Bronchial smooth muscle cell (primary cell): ENCODE measurements at places on chromosomes 2 and 18. TPM values are rescaled to one million over a fixed set of nuclear protein-coding genes. Genes with fewer than 3 reads are reported as not detected.

CXCR4 gene
- total RNA-seq = under 0.01 and 0.09 TPM in 2 replicates

GREB1 gene
- total RNA-seq = 0.47 and 0.60 TPM in 2 replicates

AOX1 gene
- total RNA-seq = 8.9 and 19.4 TPM in 2 replicates

PROKR1 gene
- total RNA-seq = not detected in 2 replicates

HAUS1 gene
- 31.7 and 34.5 TPM in 2 replicates for total RNA-seq

IMPACT gene
- total RNA-seq = 26.6 and 27.0 TPM in 2 replicates

ITPRIPL1 gene
- total RNA-seq = 2.7 and 3.7 TPM in 2 replicates

LBX2 gene
- 3.8 and 6.4 TPM in 2 replicates for total RNA-seq

RAB6C gene
- not detected in 2 replicates for total RNA-seq

MYCN gene
- total RNA-seq = not detected in 2 replicates

GMCL1 gene
- 3.8 and 4.1 TPM in 2 replicates for total RNA-seq

ZNF396 gene
- 1.4 and 2.2 TPM in 2 replicates for total RNA-seq

MAP2 gene
- 0.47 and 0.60 TPM in 2 replicates for total RNA-seq

ATG16L1 gene
- 20.5 and 25.1 TPM in 2 replicates for total RNA-seq

CRACDL gene
- not detected in 2 replicates for total RNA-seq

UBE2F gene
- 35.1 and 50.5 TPM in 2 replicates for total RNA-seq

CXCR2 gene
- not detected in 2 replicates for total RNA-seq

C2orf81 gene
- total RNA-seq = 0.79 and 1.4 TPM in 2 replicates

GPAT2 gene
- total RNA-seq = 0.79 and 1.0 TPM in 2 replicates

MGAT4A gene
- total RNA-seq = under 0.01 TPM in 1 of 2 replicates, not detected in the other

DNAJC5G gene
- total RNA-seq = not detected in 2 replicates

EVX2 gene
- total RNA-seq = not detected in 2 replicates

UGT1A4 gene
- total RNA-seq = under 0.01 TPM in 1 of 2 replicates, not detected in the other

RAMP1 gene
- 2.7 and 7.6 TPM in 2 replicates for total RNA-seq

TRIM43 gene
- total RNA-seq = not detected in 2 replicates

SIGLEC15 gene
- 1.2 and 3.2 TPM in 2 replicates for total RNA-seq

CD226 gene
- total RNA-seq = 0.16 and 0.34 TPM in 2 replicates

FAM237A gene
- total RNA-seq = not detected in 2 replicates

SKOR2 gene
- total RNA-seq = not detected in 2 replicates

MEP1B gene
- not detected in 2 replicates for total RNA-seq

AQP12B gene
- total RNA-seq = not detected in 2 replicates

CDK15 gene
- total RNA-seq = 5.8 and 15.2 TPM in 2 replicates

UGT1A3 gene
- total RNA-seq = not detected in 2 replicates

SNORC gene
- 0.52 and 0.79 TPM in 2 replicates for total RNA-seq

REG3A gene
- total RNA-seq = not detected in 2 replicates

SPP2 gene
- 0.16 TPM in 1 of 2 replicates, not detected in the other for total RNA-seq

GPR17 gene
- not detected in 2 replicates for total RNA-seq

AMMECR1L gene
- total RNA-seq = 7.7 and 10.8 TPM in 2 replicates

RESP18 gene
- not detected in 2 replicates for total RNA-seq

SF3B6 gene
- 129 and 151 TPM in 2 replicates for total RNA-seq

VWC2L gene
- total RNA-seq = under 0.01 TPM in 1 of 2 replicates, not detected in the other
